HCT116 (cell line): ENCODE measurements at places on chromosomes 11 and 22. TPM values are rescaled to one million over a fixed set of nuclear protein-coding genes. Genes with fewer than 3 reads are reported as not detected.

DNA sequence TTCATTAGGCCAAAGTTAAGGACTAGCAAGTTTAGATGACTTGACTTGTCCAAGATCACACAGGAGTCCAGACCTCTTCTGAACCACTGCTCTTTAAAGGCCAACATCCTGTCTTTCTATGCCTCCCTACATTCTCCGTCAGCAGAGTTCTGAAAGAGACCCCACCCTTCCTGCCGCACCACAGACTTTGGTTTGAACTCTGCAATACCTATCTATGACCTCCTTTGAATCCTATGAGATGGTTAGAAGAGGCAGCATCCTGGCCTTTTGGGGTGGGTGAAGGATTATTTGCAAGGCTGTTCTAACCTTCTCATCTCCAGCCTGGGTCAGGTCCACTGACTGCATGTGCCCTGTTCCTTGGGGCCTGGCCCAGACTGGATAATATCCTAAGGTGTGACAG is 4.3 kb upstream of the RRM1 start:
- peaks cover 8% of the 10 kb centered on the region; the same call in 1 of the 2 replicates for H3K4me1 ChIP-seq
- no peak for DNase-seq
- no peak overlapping the region for H3K4me3 ChIP-seq
- no peaks in the 10 kb centered on the region for H3K27me3 ChIP-seq
- H3K36me3 ChIP-seq = no peaks in the 10 kb centered on the region

DNA sequence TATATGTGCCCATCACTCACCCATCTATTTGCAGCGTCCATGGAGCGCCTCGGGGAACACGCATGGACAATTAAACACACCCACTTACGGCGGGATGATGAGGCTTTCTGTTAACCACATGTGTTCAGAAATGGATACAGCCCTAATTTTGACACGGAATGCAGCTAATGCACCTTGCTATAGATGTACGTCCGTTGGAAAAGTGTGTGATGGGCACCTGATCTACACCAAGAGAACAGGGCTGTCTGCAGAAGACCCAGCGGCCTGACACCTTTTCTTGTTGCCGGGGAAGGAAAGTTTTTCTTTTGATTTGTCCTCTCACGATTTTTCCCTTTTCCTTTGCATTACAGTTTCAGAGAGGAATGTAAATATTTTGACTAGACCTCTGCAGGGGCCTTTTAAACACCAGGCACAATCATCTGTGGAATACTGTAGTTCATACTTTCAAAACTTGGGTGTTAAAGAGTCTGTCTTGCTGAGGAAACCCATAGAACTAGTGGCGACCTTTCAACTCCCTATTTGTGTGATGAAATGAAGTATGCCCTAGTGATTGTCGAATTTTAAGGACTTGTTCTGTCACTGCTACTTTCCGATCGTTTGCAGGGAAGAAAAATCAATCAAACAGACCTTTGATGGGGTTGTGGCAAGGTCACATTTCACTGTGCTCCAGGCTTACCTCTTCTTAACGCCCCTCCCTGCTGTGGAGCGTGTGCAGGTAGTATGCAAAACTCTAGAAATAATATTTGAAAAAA is 16.5 kb upstream of the PAX6 start:
- no peaks in the 10 kb centered on the region for H3K36me3 ChIP-seq
- no peaks in the 10 kb centered on the region for H3K27me3 ChIP-seq
- H3K27ac ChIP-seq = no peak overlapping the region
- H3K4me3 ChIP-seq = no peak overlapping the region
- DNase-seq = no peak
- H3K4me1 ChIP-seq = no peaks in the 10 kb centered on the region

GRCh38 chr22:39300186-39300830 is 19.1 kb downstream of the RPL3 start:
- peaks cover 48% of the 10 kb centered on the region for H3K4me1 ChIP-seq
- no peaks in the 10 kb centered on the region for H3K27me3 ChIP-seq
- H3K4me3 ChIP-seq = no peak overlapping the region
- no peaks in the 10 kb centered on the region for H3K36me3 ChIP-seq

GRCh38 chr22:36937319-36938027 is 24.0 kb downstream of the CSF2RB start:
- H3K27me3 ChIP-seq = no peaks in the 10 kb centered on the region
- no peaks in the 10 kb centered on the region for H3K4me1 ChIP-seq
- H3K27ac ChIP-seq = no peak overlapping the region
- H3K36me3 ChIP-seq = no peaks in the 10 kb centered on the region

GRCh38 chr22:48692734-48693376 is 1134.8 kb downstream of the BRD1 start:
- no peaks in the 10 kb centered on the region for H3K27me3 ChIP-seq
- H3K27ac ChIP-seq = no peak overlapping the region
- no peak overlapping the region for H3K4me3 ChIP-seq
- no peak for DNase-seq
- H3K36me3 ChIP-seq = no peaks in the 10 kb centered on the region

Gene ADM2
- total RNA-seq = 12.8 TPM

DNA sequence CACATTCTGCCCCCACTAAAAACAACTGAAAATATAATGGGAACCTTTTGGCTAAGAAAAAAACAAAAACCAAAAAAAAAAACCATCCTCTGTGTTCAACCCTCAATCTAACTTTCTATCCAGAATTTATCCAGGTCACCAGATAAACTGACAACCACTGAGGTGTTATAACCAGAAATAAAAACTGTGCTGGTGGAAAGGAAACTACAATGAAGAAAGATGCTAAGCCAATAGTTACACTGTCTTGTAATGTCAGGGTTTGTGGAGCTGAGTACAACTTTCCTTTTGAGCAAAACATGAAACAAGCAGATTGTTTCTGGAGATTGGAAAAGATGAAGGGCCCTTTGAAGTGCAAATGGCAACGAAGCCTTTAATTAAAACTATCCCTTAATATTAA is 50.8 kb downstream of the PRDM10 start:
- no peak overlapping the region for H3K4me3 ChIP-seq
- DNase-seq = no peak
- H3K4me1 ChIP-seq = no peaks in the 10 kb centered on the region
- no peak overlapping the region for H3K27ac ChIP-seq
- no peaks in the 10 kb centered on the region for H3K36me3 ChIP-seq
- no peaks in the 10 kb centered on the region for H3K27me3 ChIP-seq

GRCh38 chr11:74487875-74488274 is 5.6 kb downstream of the LIPT2 start:
- no peaks in the 10 kb centered on the region for H3K27me3 ChIP-seq
- H3K27ac ChIP-seq = no peak overlapping the region
- no peaks in the 10 kb centered on the region for H3K36me3 ChIP-seq

GRCh38 chr11:77379253-77379652 is 77.8 kb upstream of the GDPD4 start:
- no peak for DNase-seq
- 0 out of 2 replicates have a peak, but pooled peaks cover 6% of the 10 kb centered on the region for H3K36me3 ChIP-seq
- H3K4me3 ChIP-seq = no peak overlapping the region
- H3K4me1 ChIP-seq = peaks cover 10% of the 10 kb centered on the region
- no peaks in the 10 kb centered on the region for H3K27me3 ChIP-seq
- no peak overlapping the region for H3K27ac ChIP-seq

DNA sequence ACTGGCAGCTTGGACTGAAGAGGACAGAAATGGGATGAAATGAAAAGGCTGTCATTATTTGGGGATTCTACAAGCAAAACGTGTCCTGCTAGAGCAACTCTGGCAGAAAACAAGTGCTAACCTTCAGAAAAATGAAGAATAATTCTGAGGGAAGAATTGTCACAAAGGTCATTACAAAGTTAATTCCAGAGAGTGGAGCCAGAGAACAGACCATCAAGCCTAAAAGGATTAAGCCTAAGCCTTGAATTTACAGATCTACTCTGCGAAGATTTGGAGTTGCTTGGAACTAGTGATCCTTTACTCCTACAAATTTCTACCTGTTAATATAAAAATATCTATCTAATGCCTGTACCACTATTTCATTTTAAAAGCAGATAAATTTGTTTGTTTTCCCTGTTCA is 1077.3 kb upstream of the CNTN5 start:
- DNase-seq = no peak
- no peak overlapping the region for H3K4me3 ChIP-seq
- H3K36me3 ChIP-seq = no peaks in the 10 kb centered on the region
- H3K4me1 ChIP-seq = no peaks in the 10 kb centered on the region
- H3K27me3 ChIP-seq = no peaks in the 10 kb centered on the region

GRCh38 chr11:82980292-82980691 is 78.8 kb downstream of the DDIAS start:
- peaks cover 17% of the 10 kb centered on the region for H3K4me1 ChIP-seq
- no peaks in the 10 kb centered on the region for H3K36me3 ChIP-seq
- H3K4me3 ChIP-seq = no peak overlapping the region

Gene ZDHHC24
- 10.5 TPM for total RNA-seq

- no peaks in the 10 kb centered on the region; the same call in 1 of the 2 replicates for H3K36me3 ChIP-seq
- H3K4me1 ChIP-seq = no peaks in the 10 kb centered on the region
- no peak overlapping the region for H3K27ac ChIP-seq
Measured at GRCh38 chr22:26444777-26445176, 15.7 kb downstream of the ASPHD2 start.
